ENCODE measurements at places on chromosomes 3 and 15.

- no peak for DNase-seq
Observed at GRCh38 chr3:146125951-146126350, 35.0 kb downstream of the PLOD2 start.

DNA sequence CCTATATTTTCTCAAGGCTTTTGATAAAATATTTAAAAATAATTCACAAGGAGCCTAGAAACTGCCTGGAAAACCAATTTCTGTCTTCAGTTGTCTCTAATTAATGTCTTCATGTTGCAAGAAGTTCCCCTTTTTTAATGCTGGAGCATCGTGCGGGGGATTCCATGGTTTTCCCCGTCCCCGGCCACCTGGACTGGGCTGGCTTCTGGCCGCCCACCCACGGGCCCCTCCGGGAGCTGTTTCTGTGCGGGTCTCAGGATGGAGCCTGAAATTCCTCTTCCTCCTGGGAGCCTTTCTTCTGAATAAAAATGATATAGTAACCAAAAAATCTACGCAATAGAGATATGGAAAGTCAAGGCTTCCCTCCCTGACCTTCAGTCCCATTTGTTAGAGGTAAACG lies 8.1 kb upstream of the LRRK1 start:
- no peak for DNase-seq

DNA sequence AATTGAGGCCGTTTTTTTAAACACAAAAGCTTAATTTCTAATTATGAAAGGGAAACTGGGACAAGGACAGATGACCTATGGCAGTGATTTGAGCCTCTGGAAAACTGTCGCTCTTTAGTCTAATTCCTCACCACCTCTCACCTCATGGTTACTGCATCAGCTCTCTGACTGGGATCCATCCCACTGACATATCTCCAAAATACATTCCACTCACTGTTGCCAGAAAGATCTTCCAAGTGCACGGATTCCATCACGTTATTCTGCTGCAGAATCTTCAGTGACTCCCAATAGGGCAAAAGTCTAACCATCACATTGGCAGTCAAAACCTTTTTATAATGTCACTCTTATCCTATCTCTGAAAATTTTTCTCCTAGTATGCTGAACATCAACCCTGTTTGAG lies 132.3 kb upstream of the MB21D2 start:
- no peak for DNase-seq

DNA sequence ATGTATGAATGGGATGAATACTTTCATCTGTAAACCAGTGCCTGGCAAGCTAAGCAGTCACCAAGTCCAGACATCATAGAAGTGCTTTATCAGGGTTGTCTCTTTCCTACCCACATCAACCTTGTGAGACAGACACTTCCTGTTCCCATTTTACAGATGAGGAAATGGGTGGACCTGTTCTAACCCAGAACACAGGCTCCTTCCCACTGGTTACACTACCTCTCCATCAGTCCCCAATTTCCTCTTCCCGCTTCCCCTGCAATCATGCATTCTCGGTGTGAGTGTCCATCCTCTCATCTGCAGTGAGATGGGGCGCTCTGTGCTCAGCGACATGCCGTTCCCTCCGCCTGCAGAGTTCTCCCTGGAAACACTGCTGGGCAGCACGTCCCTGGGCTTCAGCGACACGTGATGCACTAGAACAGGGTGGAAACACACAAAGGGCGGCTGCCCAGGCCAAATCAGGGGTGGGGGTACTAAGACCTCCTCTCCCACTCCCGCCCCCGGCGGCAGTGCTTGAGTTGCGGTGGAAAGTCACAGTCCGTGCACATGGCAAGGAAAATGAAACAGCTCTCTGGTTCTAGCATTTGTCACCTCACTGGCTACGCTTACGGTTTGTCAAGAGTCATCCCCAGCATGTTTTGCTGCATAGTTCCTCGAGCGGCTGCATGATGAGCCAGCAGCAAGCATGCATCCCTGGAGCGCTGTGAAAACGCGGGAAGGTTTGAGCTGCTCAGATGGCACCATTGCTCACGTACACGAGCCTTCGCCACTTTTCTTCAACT lies 201.1 kb downstream of the ADAMTS17 start:
- no peak for DNase-seq

DNA sequence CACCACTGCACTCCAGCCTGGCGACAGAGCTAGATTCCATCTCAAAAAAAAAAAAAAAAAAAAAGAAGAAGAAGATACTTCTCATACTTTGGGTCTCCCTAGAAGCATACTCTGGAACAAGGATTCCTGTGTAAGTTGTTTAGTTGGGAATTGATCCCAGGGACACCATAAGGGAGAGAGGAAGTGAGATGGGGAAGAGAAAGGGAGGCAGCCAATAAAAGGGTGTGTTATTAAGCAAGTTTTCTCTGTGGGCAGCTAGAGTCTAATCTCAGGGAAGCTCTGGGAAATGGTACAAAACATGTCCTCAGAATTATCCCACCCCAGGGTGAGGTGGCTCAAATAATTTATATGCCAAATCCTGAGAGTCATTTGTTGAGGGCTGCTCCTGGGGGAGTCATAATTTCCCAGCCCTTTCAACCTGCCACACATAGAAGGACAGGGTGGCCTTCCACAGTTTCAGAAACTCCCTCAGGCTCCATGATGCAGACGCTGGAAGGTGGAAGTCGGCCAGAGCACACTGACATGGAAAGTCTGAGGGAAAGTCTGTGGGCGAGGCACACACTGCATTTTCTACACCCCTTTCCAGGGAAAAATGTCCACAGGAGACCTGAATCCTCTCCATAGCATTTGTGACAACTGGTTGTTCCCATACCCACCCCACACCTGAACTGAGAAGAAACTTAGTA lies 86.4 kb upstream of the SLC4A7 start:
- no peak for DNase-seq

Data from germinal center (tissue), 1 donor.